CD8-positive, alpha-beta memory T cell (primary cell): ENCODE measurements at places on chromosomes 2 and 18.
A peak's percentile ranks its signal among the peaks of the same experiment; 100 is the strongest.

- H3K36me3 ChIP-seq, result no peaks in the 10 kb centered on the region
- no peak overlapping the region for H3K4me3 ChIP-seq
- no peak overlapping the region for H3K27ac ChIP-seq
- no peaks in the 10 kb centered on the region for H3K4me1 ChIP-seq
Observed at GRCh38 chr18:14285053-14285452, 152.8 kb upstream of the ZNF519 start.

DNA sequence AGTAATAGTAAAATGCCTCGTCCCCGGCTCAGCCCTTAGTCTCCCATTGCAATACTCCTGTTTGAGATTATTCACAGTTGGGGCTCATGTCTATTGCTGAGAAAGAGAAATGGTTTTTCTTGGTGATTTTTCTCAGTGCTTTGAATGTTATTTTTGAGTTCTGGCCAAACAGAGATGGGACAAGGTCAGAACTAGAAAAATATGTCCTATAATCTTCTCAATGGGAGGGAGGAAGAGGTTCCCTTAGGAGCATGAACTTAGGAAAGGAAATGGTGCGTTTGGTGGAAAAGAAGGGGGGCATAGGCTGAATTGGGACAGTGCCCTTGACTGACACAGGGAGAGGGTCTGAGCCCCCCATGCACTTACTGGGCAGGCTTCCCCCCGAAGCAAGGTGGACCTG lies 133.8 kb downstream of the AGAP1 start:
- no peaks in the 10 kb centered on the region for H3K27me3 ChIP-seq
- no peak overlapping the region for H3K27ac ChIP-seq
- no peaks in the 10 kb centered on the region for H3K36me3 ChIP-seq
- DNase-seq, result no peak
- no peaks in the 10 kb centered on the region for H3K4me1 ChIP-seq

DNA sequence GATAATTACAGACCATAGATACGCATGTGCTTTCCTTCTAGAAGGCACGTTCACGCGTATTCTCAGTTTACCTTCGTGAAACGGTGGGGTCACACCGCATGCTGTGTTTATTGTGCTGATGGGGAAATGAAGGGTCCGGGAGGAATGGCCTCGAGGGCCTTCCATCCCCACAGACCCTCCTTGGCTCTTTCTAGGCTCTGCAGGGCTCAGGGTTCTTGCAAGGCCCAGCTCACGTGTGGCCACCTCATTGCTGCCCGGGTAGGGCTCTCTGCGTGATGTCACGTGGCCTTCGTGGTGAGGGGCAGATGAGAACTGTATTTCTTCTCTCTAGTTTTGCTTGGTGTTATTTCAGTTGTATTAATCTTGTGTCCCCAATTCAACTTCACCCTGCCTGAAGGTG lies 133.5 kb upstream of the ALKAL2 start:
- peaks cover 4% of the 10 kb centered on the region for H3K27me3 ChIP-seq
- DNase-seq, result no peak
- no peaks in the 10 kb centered on the region for H3K4me1 ChIP-seq
- no peaks in the 10 kb centered on the region for H3K36me3 ChIP-seq

- no peak overlapping the region for H3K27ac ChIP-seq
- no peaks in the 10 kb centered on the region for H3K27me3 ChIP-seq
- no peak for DNase-seq
- no peaks in the 10 kb centered on the region for H3K36me3 ChIP-seq
Observed at GRCh38 chr18:34321066-34321465, 96.4 kb upstream of the NOL4 start.

DNA sequence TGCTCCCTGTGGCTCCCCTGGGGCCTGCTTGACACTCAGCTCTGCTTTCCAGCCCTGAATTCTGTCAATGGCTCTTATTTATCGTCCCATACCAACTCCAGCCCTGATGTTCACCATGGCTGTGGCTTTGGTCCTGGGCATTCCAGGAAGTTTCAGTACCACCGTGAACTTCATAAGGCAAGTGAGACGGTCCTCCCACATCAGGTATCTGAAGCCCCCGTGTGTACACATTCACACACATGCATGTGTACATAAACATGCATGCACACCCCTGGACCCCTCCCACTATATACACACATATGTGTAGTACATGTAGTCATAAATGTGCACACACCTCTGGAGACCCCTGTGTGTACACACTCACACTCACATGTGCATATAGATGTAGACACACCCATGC lies 43.3 kb upstream of the PUM2 start:
- no peak for DNase-seq
- no peaks in the 10 kb centered on the region for H3K36me3 ChIP-seq
- H3K27me3 ChIP-seq, result no peaks in the 10 kb centered on the region
- H3K27ac ChIP-seq, result no peak overlapping the region
- H3K4me3 ChIP-seq, result no peak overlapping the region

- H3K4me1 ChIP-seq, result no peaks in the 10 kb centered on the region
- no peaks in the 10 kb centered on the region for H3K27me3 ChIP-seq
- no peak overlapping the region for H3K4me3 ChIP-seq
- H3K27ac ChIP-seq, result no peak overlapping the region
- H3K36me3 ChIP-seq, result no peaks in the 10 kb centered on the region
Observed at GRCh38 chr2:8162552-8162951, 519.3 kb upstream of the ID2 start.

DNA sequence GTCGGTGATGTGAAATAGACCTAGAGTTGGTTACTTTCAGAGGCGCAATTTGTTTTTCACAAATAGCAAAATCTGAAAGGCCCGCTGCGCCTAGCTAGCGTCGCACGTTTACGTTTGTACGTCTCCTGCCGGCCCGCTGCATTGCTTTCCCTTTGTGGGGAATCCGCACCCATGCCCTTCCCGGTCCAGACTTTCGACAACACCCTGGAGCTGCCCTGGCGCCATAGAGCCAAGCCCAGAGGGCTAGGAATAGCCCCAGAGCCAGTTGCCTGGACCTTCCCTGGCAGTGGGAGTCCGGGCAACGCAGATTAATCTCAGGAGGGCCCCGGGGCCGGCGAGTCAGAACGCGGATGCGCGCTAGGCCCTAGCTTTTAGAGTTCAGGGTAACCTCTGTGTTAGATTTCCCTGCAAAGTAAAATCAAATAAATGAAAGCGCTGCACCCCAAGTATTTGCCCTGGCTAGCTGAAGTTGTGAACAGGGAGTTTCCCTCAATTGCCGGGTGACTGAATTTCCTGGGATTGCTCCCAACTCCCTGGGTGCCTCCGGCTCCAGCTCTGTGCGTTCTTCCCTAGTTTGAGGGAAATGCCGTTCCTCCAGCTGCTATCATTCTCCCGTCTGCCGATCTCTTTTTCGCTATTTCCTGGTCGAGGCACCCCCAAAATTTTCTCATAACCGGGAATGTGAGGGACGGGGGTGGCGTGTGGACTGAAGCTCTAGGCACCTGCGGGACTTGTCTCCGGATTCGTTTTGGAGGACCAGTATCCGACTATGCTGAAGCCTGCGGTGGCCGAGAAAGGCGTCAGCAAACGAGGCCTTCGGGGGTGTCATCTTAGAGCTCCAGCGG lies 1.2 kb upstream of the EN1 start:
- H3K27me3 ChIP-seq, result peaks cover 54% of the 10 kb centered on the region
- no peaks in the 10 kb centered on the region for H3K4me1 ChIP-seq
- no peak overlapping the region for H3K27ac ChIP-seq
- no peak for DNase-seq
- no peaks in the 10 kb centered on the region for H3K36me3 ChIP-seq

GRCh38 chr2:203225423-203226039 lies 13.3 kb upstream of the CYP20A1 start:
- DNase-seq, result peak; percentile 15
- H3K4me3 ChIP-seq, result no peak overlapping the region
- no peak overlapping the region for H3K27ac ChIP-seq
- no peaks in the 10 kb centered on the region for H3K4me1 ChIP-seq
- H3K36me3 ChIP-seq, result no peaks in the 10 kb centered on the region

- H3K36me3 ChIP-seq, result no peaks in the 10 kb centered on the region
- no peaks in the 10 kb centered on the region for H3K4me1 ChIP-seq
- no peak for DNase-seq
- H3K27ac ChIP-seq, result no peak overlapping the region
Observed at GRCh38 chr18:75530118-75530517, 102.6 kb upstream of the SMIM21 start.

- no peak for DNase-seq
- H3K4me3 ChIP-seq, result no peak overlapping the region
- peaks cover 18% of the 10 kb centered on the region for H3K4me1 ChIP-seq
- H3K36me3 ChIP-seq, result no peaks in the 10 kb centered on the region
- H3K27ac ChIP-seq, result no peak overlapping the region
Observed at GRCh38 chr2:48107326-48107925, 201.1 kb upstream of the FBXO11 start.

GRCh38 chr18:52605345-52605744 lies 265.3 kb downstream of the DCC start:
- H3K27ac ChIP-seq, result no peak overlapping the region
- no peaks in the 10 kb centered on the region for H3K4me1 ChIP-seq
- no peak for DNase-seq
- H3K36me3 ChIP-seq, result no peaks in the 10 kb centered on the region
- no peak overlapping the region for H3K4me3 ChIP-seq
- H3K27me3 ChIP-seq, result no peaks in the 10 kb centered on the region

GRCh38 chr18:7979714-7980113 lies 412.6 kb downstream of the PTPRM start:
- no peak overlapping the region for H3K27ac ChIP-seq
- H3K4me3 ChIP-seq, result no peak overlapping the region
- DNase-seq, result no peak
- H3K4me1 ChIP-seq, result no peaks in the 10 kb centered on the region
- no peaks in the 10 kb centered on the region for H3K27me3 ChIP-seq
- H3K36me3 ChIP-seq, result no peaks in the 10 kb centered on the region

DNA sequence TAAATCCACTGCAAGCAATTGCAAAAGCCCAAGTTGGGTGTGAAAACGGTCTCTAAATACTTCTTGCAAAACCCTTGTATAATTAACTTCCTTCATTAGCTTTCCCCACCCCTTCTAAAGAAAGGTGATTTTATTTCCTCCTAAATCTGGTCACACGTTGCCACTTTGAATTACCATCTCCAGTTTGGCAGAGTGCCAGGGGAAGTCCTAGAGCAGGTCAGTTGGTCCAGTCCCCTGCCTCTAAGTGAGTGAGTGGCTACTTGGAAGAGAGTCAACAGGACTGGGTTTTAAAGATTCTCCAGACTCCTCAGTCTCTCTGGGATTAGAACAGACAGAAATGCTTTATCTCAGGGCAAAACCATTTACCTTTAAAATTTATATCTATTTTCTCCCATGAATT lies 18.7 kb upstream of the LYPD6B start:
- no peak overlapping the region for H3K4me3 ChIP-seq
- no peaks in the 10 kb centered on the region for H3K4me1 ChIP-seq
- no peak overlapping the region for H3K27ac ChIP-seq
- H3K36me3 ChIP-seq, result no peaks in the 10 kb centered on the region

DNA sequence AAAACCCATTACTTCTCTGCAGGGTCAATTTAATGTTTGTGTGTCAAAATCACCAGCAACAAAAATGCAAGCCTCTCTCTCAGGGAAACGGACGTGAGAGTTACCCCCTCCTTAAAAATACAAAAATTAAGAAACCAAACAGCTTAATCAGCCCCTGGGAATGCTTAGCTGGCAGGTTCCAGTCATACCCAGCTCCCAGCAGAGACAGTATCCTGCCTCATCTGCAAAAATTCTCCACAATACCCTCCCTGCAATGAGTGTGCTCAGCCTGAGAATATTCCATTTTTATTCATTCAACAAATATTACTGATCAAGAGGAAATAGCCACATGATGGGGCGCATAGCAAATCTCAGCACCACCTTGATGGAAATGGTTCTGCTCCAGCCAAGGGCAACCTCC lies 36.3 kb downstream of the ST8SIA5 start:
- no peaks in the 10 kb centered on the region for H3K4me1 ChIP-seq
- no peaks in the 10 kb centered on the region for H3K36me3 ChIP-seq
- H3K27me3 ChIP-seq, result no peaks in the 10 kb centered on the region
- H3K27ac ChIP-seq, result no peak overlapping the region
- no peak overlapping the region for H3K4me3 ChIP-seq

GRCh38 chr18:67600181-67601180 lies 84.0 kb upstream of the DSEL start:
- H3K36me3 ChIP-seq, result no peaks in the 10 kb centered on the region
- DNase-seq, result no peak
- no peak overlapping the region for H3K27ac ChIP-seq

GRCh38 chr2:2050446-2050845 lies 280.6 kb downstream of the MYT1L start:
- no peak overlapping the region for H3K4me3 ChIP-seq
- H3K4me1 ChIP-seq, result no peaks in the 10 kb centered on the region
- H3K27me3 ChIP-seq, result no peaks in the 10 kb centered on the region
- no peak overlapping the region for H3K27ac ChIP-seq
- no peak for DNase-seq

- no peaks in the 10 kb centered on the region for H3K36me3 ChIP-seq
- DNase-seq, result no peak
- no peaks in the 10 kb centered on the region for H3K27me3 ChIP-seq
- H3K4me3 ChIP-seq, result no peak overlapping the region
- no peak overlapping the region for H3K27ac ChIP-seq
Observed at GRCh38 chr2:180621941-180622918, 358.2 kb upstream of the UBE2E3 start.

DNA sequence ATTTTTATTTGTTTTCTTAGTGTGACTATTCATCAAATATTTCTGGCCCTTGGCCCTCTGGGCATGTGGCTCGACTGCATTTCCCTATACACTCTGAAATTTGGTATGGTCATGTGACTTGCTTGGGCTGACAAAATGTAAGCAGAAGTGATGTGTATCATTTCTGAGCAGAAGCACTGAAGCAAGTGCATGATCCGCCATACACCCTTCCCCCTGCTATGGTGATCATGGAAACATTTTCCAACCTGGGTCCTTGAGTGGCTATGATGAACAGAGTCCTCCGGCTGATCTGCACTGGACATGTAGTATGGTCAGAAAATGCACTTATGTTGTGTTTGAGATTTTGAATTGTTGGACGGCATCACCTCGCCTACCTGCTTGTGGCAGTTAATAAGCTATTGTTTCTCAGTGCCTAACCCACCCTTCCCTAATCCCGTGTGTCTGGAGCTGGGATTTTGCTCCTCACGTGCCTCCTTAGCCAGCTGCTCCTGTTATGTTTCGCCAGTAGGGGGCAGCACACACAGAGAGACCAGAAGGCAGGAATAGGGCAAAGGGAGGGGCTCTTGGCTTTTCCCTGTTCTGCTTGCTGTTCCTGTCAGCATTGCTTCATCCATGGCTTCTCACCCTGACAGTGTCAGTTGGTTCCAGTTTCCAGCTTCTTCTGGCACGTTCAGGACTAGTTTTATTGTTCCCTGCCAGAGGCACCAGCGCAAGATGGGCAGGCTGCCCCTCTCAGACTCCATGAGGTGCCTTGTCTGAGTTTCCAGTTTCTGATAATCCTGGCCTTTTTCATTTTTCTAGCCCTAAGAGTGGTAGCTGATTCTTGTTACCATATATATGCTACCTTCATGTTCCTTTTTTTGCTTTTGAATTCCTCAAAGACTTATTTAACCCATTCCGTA lies 207.4 kb downstream of the ARL6IP6 start:
- H3K4me1 ChIP-seq, result no peaks in the 10 kb centered on the region
- peak; percentile 44 for DNase-seq
- H3K27me3 ChIP-seq, result no peaks in the 10 kb centered on the region
- no peak overlapping the region for H3K4me3 ChIP-seq
- H3K36me3 ChIP-seq, result no peaks in the 10 kb centered on the region

DNA sequence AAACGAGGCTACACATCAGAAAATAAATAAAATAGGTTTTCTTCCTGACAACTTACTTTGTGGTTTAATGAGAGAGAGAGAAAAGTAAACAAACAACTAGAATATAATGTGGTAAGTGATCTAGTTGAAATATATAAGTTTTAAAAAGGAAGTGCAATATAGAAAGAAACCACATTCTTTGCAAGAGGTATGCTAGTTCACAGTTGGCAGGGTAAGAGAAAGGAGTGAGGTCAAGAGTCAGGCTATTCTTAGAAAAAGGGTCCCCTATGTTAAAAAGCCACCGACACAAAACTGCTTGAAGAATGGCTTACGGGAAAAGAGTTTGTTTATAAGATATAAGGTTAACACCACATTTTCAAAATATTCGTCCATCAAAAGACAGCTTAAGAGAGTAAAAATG lies 462.1 kb downstream of the ERBB4 start:
- no peak overlapping the region for H3K27ac ChIP-seq
- no peaks in the 10 kb centered on the region for H3K4me1 ChIP-seq
- no peak for DNase-seq
- no peaks in the 10 kb centered on the region for H3K27me3 ChIP-seq
